A549 treated with Mapracorat at 1 μM for 4 hours (cell line): ENCODE measurements at places on chromosomes 5 and 9. TPM values are rescaled to one million over a fixed set of nuclear protein-coding genes. Genes with fewer than 3 reads are reported as not detected.

C9 gene
- not detected in 5 replicates for total RNA-seq

BARX1 gene
- 8.3 to 13.3 TPM (median 12.0 TPM) in 5 replicates for total RNA-seq

CFAP77 gene
- 0.08 to 0.19 TPM (median 0.17 TPM) in 4 of 5 replicates, not detected in the other for total RNA-seq

TMED7 gene
- total RNA-seq: 36.9 to 66.0 TPM (median 55.1 TPM) in 5 replicates

DPP7 gene
- 66.6 to 132 TPM (median 125 TPM) in 5 replicates for total RNA-seq

NNT gene
- total RNA-seq: 9.7 to 13.3 TPM (median 12.2 TPM) in 5 replicates

LCN9 gene
- not detected in 5 replicates for total RNA-seq

MYO10 gene
- total RNA-seq: 36.8 to 42.5 TPM (median 37.3 TPM) in 5 replicates

SPOUT1 gene
- 19.4 to 50.5 TPM (median 41.9 TPM) in 5 replicates for total RNA-seq

SPATA24 gene
- 3.9 to 6.0 TPM (median 5.3 TPM) in 5 replicates for total RNA-seq

LCP2 gene
- total RNA-seq: not detected in 5 replicates

OR1Q1 gene
- total RNA-seq: not detected in 5 replicates

WHRN gene
- 5.0 to 8.2 TPM (median 6.9 TPM) in 5 replicates for total RNA-seq

CCDC107 gene
- total RNA-seq: 25.1 to 32.0 TPM (median 29.7 TPM) in 5 replicates

FOXD4L4 gene
- total RNA-seq: 0.08 TPM in 1 of 5 replicates, not detected in the others

AGXT2 gene
- total RNA-seq: not detected in 5 replicates

ORM1 gene
- total RNA-seq: not detected in 5 replicates

CARTPT gene
- total RNA-seq: not detected in 5 replicates
